M059J (cell line): ENCODE measurements at places on chromosomes 1 and 21. TPM values are rescaled to one million over a fixed set of nuclear protein-coding genes. Genes with fewer than 3 reads are reported as not detected.

GRCh38 chr1:104018922-104019674 is 269.4 kb downstream of the AMY1C start:
- DNase-seq = no peak

DNA sequence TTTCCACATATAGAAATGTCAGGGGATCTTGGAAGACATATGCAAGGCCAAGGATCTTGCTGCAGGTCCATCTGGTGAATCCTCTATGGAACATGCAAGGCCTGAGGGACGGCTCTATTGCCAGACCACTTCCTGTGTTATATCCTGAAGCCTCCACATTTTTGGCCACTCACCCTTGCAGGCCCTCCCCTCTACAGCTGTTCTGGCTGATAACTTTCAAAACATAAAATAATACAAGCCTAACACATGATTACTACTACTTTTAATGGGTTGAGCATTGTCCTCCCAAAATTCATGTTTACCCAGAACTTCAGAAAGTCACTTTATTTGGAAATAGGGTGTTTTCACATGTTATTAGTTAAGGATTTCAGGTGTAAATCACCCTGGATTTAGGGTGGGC is 18.5 kb upstream of the LYPLAL1 start:
- no peak for DNase-seq

- DNase-seq = peak; percentile 31
These were observed 80.5 kb upstream of the KIF26B start for GRCh38 chr1:245074232-245074747.

- peak; percentile 82 for DNase-seq
These were observed 68.7 kb downstream of the DNTTIP2 start for GRCh38 chr1:93810316-93810715.

- no peak for DNase-seq
These were observed 53.0 kb upstream of the KAZN start for GRCh38 chr1:14545422-14546025.

GRCh38 chr21:44870748-44871495 is 2.6 kb downstream of the PTTG1IP start:
- DNase-seq = peak; percentile 78

- peak; percentile 87 for DNase-seq
These were observed 5.4 kb downstream of the TRIM62 start for GRCh38 chr1:33176362-33176850.

DNA sequence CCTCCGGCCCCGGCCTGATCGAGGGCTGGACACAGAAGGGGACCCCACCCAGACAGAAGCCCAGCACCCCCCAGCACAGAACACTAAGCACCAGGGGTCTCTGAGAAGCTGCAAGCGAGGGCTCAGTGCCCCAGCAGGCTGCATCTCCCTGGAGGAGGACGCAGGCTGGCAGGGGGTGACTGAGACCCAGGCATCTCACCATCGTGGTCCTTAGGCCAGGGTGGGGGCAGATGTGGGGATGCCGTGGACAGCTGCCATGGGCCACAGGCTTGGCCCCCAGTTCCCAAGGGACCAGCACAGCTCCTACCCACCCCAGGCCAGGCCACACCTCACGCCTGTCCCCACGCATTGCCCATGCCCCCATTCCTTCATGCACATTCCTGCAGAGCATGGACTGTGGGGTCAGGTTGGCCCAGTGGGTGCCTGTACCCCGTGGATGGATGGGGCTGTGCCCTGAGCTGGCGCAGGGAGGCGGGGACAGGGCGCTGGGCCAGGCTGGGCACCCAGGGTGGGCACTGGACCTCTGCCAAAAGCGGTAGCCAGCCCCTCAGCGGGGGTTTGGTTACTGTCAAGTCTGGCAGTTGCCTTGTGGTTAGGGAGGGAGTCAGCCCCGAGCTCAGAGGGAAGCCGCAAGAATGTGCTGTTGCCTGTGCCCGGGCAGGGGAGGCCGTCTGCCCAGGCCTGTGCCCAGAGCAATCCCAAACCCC is 61.5 kb downstream of the ARHGEF16 start:
- peak; percentile 90 for DNase-seq

DNA sequence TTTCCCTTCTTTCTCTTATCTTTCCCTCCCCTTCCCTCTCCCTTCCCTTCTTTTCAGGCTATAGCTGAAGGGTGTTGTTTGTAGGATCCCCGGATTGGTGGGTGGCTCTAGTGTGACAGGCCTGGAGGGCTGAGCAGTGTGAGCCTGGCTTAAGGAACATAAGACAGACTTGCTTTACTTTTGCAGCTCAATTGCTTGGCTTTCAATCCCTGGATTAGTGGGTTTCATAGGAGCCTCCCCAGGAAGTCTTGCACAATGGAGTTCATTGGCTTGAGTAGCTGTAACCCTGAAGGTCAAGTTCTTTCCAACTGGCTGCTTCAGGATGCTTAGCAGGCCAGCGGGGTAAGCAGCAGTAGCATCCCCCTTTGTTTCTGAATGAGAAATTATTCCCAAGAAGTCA is 126.7 kb downstream of the CAMTA1 start:
- no peak for DNase-seq

DNA sequence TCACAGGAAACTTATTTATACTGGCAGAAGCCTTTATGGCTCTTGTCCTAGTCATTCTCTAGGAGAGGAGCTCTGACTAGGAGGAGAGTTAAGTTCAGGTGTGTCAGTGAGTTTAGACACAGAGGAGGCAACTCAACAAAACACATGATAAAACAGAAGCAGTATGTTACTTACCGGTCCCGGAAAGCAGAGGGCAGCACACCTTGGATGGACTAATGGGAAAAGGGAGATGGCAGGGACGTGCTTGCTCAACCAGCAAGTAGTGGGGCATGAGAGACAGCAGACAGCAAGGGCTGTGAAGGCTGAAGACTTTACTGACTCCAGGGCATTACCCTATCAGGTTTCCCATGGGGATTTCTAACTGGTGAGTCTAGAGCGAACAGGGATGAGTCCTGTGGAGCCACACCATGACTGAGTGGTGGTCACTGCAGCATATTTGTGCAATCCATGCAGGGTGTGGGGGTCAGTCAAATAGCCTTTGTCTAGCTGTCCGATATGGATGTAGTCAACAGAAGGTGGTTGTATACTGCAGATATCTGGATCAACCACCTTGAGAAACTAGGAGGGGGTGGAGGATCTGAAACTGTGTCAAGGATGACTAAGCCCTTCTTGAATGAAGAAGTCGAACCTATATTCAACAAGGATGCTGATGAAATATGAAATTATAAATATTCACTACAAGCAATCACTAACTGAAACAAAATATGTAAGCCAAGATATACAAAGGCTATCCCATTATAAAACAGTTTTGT is 596.3 kb upstream of the CHRM3 start:
- no peak for DNase-seq

DNA sequence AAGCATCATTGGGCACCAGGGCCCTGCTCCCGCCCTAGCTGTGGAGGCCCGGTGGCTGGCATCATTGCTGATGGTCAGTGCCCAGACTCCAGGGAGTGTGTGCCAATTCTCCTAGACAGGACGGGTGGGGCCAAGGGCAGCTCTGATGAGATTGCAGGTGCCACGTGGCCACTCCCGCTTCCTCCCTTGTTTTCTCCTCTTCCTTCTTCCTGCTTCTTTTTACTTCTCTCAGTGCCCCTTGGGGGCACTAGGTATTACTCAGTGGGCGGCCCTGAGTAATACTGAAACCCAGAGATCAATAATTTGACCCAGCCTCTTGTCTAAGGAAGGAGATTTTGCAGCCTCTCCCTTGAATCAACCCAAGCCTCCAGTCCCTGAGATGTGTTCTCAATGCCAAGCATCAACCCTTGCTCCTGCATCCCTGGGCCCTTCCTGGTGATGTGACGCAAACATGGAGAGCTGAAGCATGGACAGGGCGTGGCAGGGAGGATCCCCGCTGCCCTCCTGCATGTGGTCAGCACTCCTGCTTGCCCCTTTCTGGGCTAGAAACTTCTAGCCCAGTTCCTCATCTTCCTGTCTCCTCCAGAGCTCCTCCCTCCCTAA is 32.4 kb downstream of the CDK18 start:
- DNase-seq = no peak

GRCh38 chr1:84582802-84583587 is 8.8 kb upstream of the CTBS start:
- DNase-seq = peak; percentile 32

- peak; percentile 99 for DNase-seq
These were observed 7.1 kb downstream of the PHLDA3 start for GRCh38 chr1:201461645-201462441.

GRCh38 chr1:31765041-31765467 is 914 bp upstream of the ADGRB2 start:
- peak; percentile 46 for DNase-seq

DNA sequence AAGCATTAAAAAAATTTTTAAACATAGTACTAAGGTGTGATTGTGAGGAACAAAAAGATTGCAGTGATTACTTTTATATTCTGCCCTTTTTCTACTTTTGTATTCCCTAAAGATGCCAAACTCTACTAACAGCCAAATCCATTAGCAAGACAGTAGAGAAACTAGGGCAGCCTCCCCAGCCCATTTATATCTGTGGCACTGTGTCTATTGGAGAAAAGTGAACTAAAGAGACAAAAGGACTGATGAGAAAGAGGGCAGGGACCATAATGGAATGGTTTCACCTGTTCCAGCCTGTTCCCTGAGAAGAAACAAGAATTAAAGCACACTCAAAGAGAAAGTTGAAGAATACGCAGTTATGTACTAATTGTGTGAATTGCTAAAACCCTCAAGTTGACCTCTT is 56.6 kb downstream of the ATG4C start:
- no peak for DNase-seq

GRCh38 chr1:40712405-40712944 is 21.0 kb downstream of the NFYC start:
- no peak for DNase-seq

GRCh38 chr1:108685529-108685928 is 6.6 kb upstream of the PRPF38B start:
- DNase-seq = no peak

- DNase-seq = no peak
These were observed 258.3 kb upstream of the KAZN start for GRCh38 chr1:14340002-14340785.

- DNase-seq = peak; percentile 46
These were observed 2.5 kb downstream of the IL24 start for GRCh38 chr1:206899717-206900116.

- DNase-seq = peak; percentile 66
These were observed 308.8 kb downstream of the HHIPL2 start for GRCh38 chr1:222239130-222239529.

GRCh38 chr1:175216444-175216843 is 23.9 kb upstream of the KIAA0040 start:
- DNase-seq = no peak

DNA sequence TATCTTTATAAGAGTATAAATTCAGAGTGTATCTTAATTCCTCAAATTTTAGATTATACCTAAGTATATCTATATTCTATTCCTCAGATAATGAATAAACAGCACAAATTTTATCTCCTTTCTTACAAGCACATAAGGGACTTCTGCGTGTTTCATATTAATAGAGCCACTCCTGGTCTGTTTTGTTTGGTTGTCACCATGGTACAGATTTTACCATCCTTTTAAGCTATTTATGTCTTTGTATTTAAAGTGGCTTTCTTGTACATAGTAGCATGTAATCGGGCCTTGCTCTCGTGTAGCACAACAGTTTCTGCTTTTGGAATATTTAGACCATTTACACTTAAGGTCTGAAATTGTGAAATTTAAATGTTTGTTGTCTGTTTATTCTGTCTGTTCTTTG is 52.6 kb upstream of the SLC35A3 start:
- DNase-seq = no peak

GRCh38 chr1:29880556-29880955 is 644.2 kb downstream of the PTPRU start:
- no peak for DNase-seq

The MYBPHL gene
- total RNA-seq = not detected in 2 replicates

The TMPRSS2 gene
- total RNA-seq = 2.3 and 5.5 TPM in 2 replicates

The VANGL2 gene
- 0.27 and 0.34 TPM in 2 replicates for total RNA-seq

The DYNLT4 gene
- 1.4 TPM in 1 of 2 replicates, not detected in the other for total RNA-seq

The ACKR1 gene
- not detected in 2 replicates for total RNA-seq

The C1orf116 gene
- total RNA-seq = not detected in 2 replicates

The HES2 gene
- 0.47 and 1.0 TPM in 2 replicates for total RNA-seq

The PGLYRP3 gene
- not detected in 2 replicates for total RNA-seq

The AMY1C gene
- not detected in 2 replicates for total RNA-seq

The TMEM125 gene
- not detected in 2 replicates for total RNA-seq
